ENCODE measurements at places on chromosomes 16 and 17.
A peak's percentile ranks its signal among the peaks of the same experiment; 100 is the strongest.

- DNase-seq, result no peak
Measured at GRCh38 chr16:77993111-77993985, 29.0 kb upstream of the CLEC3A start.

- DNase-seq, result no peak
Measured at GRCh38 chr17:69170377-69170776, 28.7 kb upstream of the ABCA6 start.

DNA sequence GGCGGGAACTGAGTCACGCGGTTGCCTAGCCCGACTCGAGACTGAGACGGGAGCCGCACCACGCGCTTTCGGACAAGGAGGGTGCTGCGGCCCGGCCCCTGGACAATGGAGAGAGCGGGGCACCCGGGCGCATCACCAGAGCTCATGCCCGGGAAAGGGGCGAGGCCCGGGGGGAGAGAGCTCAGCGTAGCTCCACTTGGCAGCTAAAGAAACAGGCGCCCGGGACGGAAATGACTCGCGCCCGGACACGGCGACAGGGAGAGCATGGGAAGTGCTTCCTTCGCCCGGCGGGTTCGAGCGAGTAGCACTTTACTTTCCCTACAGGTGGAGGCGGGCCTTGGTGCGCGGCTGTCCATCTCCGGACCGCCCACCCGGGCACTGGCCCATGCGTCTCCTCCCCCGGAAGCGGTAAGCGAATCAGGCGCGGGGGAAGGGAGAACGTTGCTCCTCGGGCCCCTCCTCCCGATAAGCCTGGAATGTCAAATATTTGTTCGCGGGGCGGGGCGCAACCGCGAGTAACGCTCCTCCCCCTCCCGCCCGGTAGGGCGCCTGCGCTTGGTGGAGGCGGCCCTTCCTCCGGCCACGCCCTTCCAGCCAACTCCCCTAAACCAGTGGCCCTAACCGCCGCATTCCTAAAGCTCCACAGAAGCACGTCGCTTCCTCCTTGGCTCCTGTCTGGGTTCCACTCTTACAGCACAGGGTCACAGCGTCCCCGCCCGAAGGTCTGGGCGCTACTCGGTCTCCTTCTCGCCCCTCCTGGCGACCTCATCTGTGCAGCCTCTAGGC, 1.5 kb upstream of the ESRP2 start:
- peak; percentile 88 for DNase-seq

GRCh38 chr17:66488864-66489263, 186.5 kb downstream of the PRKCA start:
- no peak for DNase-seq

- no peak for DNase-seq
Measured at GRCh38 chr17:6532441-6532885, 23.9 kb downstream of the PITPNM3 start.

DNA sequence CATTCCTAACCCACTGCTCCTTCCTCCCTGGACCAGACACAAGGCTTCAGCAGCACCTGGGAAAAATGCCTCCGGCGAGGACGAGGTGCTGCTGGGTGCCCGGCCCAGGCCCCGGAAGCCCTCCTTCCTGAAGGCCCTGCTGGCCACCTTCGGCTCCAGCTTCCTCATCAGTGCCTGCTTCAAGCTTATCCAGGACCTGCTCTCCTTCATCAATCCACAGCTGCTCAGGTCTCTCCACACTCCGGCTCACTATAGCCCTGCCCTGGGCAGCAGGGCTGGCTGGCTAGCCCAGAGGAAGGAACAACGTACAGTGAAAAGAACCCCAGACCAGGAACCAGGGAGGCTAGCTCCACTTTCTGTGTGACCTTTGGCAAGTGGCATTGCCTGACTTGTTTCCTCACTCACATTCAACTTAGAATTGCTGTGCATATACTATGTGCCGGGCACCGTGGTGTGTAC, 26.2 kb downstream of the ABCC3 start:
- no peak for DNase-seq

GRCh38 chr17:65455972-65456343, 105.5 kb downstream of the AXIN2 start:
- no peak for DNase-seq

DNA sequence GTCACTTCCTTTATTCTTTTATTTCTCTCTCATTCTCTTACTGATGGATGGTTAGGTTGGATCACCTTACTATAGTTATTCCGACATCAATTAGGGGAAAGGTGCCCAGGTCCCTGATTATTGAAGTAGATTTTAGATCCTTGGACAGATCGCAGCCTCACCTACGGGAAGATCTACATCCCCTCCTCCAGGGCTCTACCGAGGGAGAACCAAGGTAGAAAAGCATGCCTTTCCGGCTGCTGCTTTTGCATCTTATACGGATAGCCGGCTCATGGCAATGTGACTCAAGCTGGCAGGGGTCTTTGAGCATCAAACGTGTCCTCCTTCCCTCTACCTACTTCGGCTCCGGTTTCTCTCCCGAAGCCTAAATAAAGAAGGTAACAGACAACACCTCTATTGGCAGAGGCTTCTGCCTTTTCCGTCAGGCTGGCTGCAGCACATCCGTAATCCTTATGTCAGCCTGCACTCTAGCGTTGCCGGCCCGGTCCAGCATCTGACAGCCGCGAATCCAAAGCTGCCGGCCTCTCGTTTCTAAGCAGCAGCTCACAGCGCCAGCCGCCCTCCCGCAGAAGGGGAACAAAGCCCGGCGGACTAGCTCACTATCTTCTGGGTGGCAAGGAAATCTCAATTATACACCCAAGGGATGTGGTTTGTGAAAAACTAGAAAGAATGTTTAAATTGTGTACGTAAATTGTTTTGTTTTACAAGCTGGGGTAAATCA, 46.9 kb downstream of the IRX6 start:
- no peak for DNase-seq

DNA sequence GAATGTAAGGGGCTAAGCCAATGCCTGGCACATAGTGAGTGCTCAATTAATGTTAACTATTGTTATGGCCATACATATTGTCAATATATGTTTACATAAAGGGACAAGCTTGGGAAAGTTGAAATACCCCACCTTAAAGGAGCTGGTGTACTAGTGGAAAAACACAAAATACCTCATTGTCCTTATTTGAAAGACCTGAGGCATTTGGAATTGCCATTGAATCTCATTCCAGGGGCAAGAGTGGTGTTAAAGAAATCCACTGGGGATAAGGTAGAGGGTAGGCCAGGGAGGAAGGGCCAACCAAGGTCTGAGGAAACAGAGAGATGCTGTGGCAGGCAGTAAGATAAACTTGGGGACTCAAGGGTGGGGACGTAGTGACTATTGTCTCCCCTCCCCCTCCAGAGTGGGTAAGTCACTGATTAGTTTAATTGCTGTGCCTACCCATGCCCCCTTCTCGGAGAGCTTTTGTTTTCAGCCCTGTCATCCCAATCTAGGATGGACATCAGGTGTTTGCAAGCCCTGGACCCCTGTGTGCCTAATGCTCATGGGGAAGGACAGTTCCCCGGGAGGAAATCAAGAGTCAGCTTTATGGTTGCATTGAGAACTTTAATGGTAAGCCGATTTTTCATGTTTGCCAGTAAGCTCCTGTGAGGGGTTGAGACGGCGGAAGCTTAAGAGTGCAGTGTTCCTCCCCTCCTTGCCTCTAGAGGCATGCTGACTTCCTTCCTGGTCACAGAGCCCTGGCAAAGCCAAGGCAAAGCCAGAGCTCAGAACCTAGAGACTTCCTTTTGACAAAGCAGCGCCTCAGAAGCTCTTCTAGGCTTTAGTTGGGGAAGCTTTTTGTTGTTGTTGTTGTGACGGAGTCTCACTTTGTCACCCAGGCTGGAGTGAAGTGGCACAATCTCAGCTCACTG, 2.5 kb upstream of the HEATR9 start:
- DNase-seq, result no peak

- no peak for DNase-seq
Measured at GRCh38 chr17:32222621-32223020, 43.0 kb upstream of the RHBDL3 start.

GRCh38 chr17:31476525-31477416, 85.3 kb downstream of the RAB11FIP4 start:
- DNase-seq, result no peak

DNA sequence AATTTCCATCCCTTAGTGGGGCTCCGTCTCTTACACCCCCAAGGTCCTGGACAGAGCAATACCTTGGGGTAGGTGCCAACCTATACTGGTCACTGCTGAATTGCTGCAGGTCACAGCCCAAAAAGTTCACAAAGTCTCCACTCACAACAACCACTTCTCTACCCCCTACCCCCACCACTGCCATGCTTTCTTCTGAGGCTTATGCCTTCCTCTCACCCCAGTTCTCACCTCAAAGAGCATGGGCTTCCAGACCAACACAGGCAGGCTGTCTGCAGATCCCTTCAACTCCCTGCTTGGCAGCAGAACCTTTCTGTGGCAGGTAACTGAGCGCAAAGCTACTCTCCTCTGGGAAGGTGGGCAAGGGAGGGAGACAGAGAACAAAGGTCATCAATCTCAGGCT, 35.5 kb downstream of the C16orf78 start:
- no peak for DNase-seq

DNA sequence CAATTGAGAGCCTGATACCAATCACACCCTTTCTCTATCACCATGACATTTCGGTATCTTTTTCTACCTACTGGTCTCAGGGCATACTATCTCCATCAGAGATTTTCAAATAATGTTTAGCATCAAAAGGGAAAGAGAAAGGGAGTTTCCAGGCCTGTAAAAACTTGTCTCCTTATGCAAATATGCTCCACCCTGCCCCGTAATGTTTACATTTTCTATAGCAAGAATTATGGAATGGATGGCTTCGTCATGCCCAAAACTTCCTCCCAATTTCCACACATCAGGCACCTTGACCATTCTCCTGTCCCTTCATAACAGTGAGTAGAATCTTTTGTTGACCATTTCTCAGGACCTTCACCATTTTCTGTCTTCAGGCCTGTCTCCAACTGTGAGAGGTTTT, 30.9 kb upstream of the HLF start:
- DNase-seq, result no peak

- DNase-seq, result no peak
Measured at GRCh38 chr16:52363082-52363481, 183.9 kb downstream of the TOX3 start.

DNA sequence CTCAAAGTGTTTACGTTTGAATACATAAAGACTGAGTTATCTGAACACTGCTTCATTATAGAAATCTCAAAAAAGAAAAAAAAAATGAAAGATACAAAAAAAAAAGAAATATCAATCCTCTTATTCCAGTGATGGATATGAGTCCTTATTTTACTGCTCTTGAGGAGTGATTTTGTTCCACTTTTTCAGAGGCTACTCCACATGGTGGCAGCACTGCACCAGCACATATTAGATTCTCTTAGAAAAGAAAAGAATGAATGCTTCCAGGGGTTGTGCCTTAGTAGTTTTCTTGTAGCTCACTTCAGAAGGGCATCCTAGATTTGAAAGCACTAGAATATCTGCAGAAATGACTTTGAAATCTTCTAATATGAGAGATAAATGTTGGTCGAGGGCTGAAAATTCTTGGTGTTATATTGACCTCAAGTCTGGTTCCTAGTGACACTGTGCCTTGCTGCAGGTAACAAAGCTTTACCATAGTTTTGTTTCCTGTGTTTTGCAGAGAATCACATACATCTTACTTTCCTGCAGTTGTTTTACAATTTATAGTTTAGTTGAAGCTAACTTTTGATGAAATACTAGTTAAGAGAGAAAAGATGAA, 25.9 kb downstream of the AP2B1 start:
- DNase-seq, result no peak

- no peak for DNase-seq
Measured at GRCh38 chr16:70659546-70659945, 13.2 kb downstream of the IL34 start.

DNA sequence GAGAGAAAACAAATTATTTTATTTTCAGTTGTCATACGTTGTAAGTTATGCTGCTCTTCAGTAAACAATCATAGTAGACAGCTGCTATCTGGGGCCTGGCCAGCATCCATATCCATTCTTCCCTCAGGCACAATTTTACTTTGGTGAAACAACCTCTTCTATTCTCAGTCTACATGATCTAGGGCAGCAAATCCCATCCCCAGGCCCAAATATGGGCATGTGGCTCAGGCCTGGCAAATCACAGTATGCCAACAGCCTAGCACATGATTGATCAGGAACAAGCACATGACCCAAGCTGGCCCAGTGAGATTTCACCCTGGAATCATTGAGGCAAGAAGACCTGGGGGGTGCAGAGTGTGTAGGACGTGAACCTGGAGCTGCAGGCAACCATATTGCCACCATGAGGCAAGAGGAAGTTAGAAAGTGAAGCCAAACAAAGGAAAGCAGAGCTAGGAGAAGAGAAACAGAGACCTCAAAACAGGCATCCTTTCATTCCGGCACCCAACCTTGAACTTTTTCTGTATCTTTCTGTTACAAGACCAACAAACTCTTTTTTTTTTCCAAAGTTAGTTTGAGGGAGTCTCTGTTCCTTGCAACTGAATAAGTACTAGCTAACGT, 10.3 kb upstream of the ABCC12 start:
- no peak for DNase-seq

DNA sequence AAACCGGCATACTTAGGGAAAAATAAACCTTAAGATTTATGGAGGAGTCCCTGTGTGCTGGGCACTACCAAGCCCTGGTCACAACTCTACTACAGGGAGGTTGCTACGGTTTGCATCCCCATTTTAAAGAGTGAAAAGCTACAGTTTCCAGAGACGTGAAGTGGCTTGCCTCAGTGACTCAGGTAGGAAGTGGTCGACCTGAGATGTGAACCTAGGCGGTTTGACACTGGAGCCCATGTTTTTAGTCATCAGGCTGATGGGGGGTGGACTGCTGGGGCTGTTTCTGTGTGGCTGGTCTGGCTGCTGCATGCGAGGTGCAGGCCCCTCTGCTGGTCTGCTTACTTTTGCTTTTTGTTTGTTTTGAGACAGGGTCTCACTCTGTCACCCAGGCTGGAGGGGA, 6.6 kb downstream of the COX6A2 start:
- DNase-seq, result peak; percentile 27
